ENCODE measurements at places on chromosomes 7 and 10. TPM values are rescaled to one million over a fixed set of nuclear protein-coding genes. Genes with fewer than 3 reads are reported as not detected.

ARHGAP22 gene
- not detected for total RNA-seq

OR13A1 gene
- not detected for total RNA-seq

ANKRD1 gene
- not detected for total RNA-seq

UCMA gene
- not detected for total RNA-seq

FAM24B gene
- total RNA-seq, result 9.0 TPM

TMEM236 gene
- 0.11 TPM for total RNA-seq

MYO1G gene
- total RNA-seq, result 403 TPM

SFTPA2 gene
- total RNA-seq, result not detected

SLC18A3 gene
- not detected for total RNA-seq

CRPPA gene
- total RNA-seq, result 1.6 TPM

NYAP1 gene
- total RNA-seq, result 0.32 TPM

MBL2 gene
- total RNA-seq, result not detected
